Effector CD8-positive, alpha-beta T cell (primary cell): ENCODE measurements at places on chromosomes 1 and 21.

DNA sequence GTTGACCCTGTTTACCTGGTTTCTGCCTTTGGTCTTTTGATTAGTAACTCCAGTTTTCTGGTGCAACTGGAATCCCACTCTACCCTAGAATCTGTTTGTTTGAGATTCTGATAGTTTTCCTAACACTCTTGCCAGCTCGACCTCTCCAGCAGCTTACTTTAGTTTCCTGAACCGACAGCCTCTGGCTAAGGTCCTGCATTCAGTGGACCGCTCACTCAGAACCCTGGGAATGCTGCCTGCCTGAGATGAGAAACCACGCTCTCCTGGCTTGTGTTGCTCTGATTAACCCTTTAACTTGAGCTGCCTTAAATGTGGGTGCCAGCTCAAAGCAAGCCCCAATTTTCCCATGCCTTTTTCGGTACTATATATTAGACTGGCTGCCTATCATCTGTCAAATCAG is 45.3 kb upstream of the SIPA1L2 start:
- no peak for DNase-seq

- DNase-seq: no peak
These were observed 50.8 kb upstream of the TNFSF18 start for GRCh38 chr1:173101589-173101988.

DNA sequence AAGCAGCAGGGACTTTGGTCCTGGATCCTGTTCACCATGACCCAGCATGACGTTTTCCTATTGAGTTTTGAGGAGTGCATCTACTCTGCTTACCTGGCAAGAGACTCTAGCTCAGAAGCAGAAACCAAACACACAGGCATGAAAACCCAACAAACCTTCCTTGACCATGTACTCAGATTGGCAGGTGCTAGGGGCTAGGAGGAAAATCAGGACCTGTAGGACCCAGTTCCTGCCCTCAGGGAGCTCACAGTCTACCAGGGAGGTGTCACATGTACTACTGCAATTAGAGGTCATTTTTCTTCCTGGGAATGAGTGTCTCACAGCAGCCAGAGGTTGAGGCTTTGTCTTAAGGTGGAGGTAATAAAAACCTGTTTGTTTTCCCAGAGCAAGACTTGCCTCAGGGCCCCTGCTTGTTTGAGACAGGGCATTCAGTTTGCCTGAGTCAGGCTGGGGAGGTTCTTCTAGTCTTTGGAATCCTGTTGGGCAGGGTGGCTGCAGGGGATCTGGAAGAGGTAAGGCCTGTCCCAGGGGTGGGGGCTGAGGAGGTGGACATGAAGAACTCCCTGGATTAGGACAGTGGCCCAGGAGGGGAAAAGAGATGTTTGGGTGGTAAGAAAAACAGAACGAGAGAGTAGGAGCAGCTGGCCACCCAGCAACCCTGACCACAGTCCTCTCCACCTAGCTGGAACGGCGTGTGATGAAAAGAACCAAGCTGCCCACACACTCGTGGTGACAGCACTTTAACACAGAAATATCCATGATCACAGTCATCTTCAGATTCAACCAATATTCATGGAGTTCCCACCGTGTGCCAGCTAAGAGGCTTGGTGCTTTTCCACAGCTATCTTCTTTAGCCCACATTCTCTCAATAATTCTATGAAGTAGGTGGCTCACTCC is 30.8 kb downstream of the IER5 start:
- no peak for DNase-seq

GRCh38 chr1:26162220-26162709 is 3.4 kb downstream of the FAM110D start:
- DNase-seq: no peak

GRCh38 chr21:38401191-38401926 is 96.9 kb downstream of the ERG start:
- no peak for DNase-seq

DNA sequence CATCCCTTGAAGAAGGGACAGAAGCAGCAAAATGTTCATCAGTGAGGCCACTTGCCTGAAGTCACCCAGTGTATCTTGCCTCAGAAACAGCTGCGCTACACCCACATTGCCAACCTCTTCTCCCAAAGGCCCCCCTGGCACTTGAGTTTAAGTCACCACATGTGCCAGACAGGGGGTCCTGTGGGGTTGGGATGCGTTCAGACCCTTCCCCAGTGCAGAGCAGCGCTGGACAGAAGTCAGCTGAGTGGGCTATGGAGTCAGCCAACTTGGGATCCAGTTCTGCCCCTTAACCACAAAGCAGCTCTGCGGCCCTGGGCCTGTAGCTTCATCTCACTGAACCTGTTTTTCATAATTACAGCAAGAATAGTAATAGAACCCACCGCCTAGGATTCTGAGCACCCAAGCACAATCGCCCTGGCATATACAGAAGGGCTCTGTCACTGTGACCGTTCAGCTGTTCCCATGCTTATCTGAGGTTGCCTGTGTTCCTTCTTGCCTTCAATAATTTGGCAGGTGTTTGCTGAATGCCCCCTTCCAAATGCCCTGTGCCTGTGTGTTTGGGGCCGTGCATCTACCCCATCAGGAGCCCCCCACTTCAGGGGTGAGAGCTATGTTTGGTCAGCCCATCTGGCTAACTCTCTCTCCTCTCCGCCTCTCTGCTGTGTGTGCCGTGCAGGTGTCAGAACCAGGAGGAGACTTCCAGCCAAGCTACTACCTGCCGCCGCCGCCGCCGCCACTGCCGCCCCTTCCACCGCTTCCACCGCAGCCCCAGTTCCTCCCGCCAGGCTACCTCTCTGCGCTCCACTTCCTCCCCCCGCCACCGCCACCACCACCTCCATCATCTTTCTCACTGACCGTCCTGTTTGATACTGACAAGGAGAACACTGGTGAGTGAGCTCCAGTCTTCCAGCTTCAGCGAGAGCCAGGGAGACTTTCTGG is 5.0 kb downstream of the DMRTB1 start:
- no peak for DNase-seq

- no peak for DNase-seq
These were observed 23.1 kb downstream of the MPZL1 start for GRCh38 chr1:167744901-167745300.
